Mammary microvascular endothelial cell (primary cell): ENCODE measurements at places on chromosomes 5 and 9. TPM values are rescaled to one million over a fixed set of nuclear protein-coding genes. Genes with fewer than 3 reads are reported as not detected.

Gene SLC27A6
- not detected in 2 replicates for total RNA-seq

Gene SAPCD2
- total RNA-seq: 28.1 and 30.2 TPM in 2 replicates

Gene IZUMO3
- not detected in 2 replicates for total RNA-seq

Gene STING1
- 82.1 and 120 TPM in 2 replicates for total RNA-seq

Gene HSPB3
- total RNA-seq: not detected in 2 replicates

Gene MYMK
- not detected in 2 replicates for total RNA-seq

Gene SLC4A9
- total RNA-seq: not detected in 2 replicates

Gene GFI1B
- not detected in 2 replicates for total RNA-seq
